AG10803 (cell line): ENCODE measurements at places on chromosomes 16 and 17.

DNA sequence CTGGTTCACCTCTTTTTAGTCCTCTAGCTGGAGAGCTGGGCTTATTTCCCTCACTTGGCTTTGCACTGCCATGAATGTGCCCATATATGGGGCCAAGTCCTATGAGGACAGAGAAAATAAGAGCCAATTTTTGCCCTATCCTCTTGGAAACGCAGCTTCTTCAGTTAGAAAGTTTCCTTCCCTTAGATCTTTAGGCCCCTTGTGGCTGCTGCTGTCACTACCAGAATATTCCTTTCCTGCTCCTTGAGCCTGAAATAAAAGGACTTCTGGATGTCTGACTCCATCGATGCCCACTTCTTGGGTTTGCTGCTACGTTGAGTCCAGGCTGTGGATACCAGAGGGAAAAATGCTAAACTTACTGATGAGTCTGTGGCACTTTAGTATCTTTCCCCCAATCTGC is 487.1 kb downstream of the GRIN2A start:
- DNase-seq: no peak

DNA sequence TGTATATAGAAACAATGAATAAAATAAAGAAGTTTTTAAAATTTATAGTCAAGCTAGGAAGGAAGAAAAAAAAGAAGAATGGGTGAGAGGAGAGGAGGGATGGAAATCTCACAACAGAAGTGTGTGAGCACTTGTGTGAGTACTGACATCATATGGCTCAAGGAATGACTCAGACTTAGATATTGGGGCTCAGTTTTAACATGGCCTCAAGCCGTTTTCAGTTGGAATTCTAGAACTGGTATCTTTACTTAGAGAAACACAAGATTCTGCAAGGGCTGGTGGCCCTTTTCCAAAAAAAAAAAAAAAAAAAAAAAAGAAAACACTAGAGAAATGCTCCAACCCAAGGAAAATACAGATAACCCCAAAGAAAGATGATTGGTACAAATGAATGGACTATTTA is 55.1 kb downstream of the STXBP4 start:
- no peak for DNase-seq

GRCh38 chr17:43482103-43483012 is 1.4 kb upstream of the DHX8 start:
- DNase-seq: no peak

DNA sequence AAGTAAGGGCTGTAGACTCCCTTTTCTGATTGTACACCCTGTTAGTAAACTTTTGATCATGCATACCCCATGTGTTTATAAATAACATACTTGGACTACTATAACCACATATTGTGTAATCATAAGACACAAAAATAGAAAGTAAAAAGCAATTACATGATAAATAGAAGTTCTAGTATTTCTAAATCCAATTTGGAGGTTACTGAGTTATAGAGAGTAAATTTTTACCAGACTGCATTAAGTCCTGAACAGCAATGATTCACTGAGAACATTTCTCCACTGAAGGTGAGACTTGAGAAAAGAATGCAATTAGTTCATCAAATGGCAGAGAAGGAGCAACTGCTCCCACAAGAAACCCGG is 7.7 kb upstream of the TBKBP1 start:
- peak; percentile 82 for DNase-seq
